ENCODE measurements at places on chromosomes 13 and 19.

GRCh38 chr13:31951215-31951678 lies 80.3 kb upstream of the FRY start:
- DNase-seq: peak; percentile 82

DNA sequence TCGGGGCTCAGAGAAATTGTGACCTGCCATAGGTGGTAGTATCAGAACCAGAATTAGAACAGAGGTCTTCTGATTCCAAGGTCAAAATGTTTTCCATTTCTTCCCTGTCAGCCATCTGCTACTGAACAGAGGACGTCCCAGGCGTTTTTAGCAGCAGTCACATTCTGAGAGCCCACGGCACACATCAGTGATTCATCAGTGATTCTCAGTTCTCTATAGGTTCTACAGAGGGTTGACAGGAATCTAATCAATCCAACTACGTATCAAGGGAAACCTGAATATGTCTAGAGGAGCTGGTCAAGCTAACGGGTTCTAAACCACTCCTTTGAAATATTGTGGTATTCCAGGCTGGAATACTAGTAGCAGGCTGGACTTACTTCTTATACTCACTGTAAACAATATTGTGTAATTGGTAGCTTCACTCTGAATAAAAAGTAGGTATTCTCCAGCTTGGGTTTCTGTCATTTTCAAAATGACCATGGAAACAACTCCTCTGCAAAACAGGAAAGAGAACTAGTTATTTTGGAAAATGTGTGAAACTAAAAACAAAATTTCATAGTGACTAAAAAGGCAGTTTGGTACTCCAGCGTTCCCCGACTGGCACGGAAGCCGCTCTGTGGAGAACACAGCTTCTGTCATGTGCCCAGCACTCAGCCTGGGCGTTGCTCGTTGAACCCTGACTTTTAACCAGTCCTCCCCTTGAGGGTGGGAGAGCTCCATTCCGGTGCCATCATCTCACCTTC lies 43.2 kb downstream of the FLT3 start:
- no peak for DNase-seq

DNA sequence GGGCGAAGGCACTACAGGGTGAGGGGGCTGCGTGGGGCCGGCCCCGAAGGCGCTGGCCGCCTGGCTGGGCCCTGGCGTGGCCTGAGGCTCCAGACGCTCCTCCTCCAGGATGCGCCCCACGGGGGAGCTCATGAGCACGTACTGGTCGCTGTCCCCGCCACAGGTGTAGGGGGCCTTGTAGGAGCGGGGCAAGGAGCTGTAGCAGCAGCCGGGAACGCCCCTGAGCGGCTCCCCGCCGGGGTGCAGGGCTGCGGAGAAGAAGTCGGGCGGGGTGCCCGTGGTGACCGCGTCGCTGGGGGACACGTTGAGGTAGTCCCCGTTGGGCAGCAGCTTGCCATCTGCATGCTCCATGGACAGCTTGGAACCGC lies 3.0 kb downstream of the IRS2 start:
- DNase-seq: no peak

- no peak for DNase-seq
These were observed 42.3 kb downstream of the LYL1 start for GRCh38 chr19:13060233-13060963.

- DNase-seq: no peak
These were observed 3.2 kb upstream of the ZNF235 start for GRCh38 chr19:44308011-44308410.

DNA sequence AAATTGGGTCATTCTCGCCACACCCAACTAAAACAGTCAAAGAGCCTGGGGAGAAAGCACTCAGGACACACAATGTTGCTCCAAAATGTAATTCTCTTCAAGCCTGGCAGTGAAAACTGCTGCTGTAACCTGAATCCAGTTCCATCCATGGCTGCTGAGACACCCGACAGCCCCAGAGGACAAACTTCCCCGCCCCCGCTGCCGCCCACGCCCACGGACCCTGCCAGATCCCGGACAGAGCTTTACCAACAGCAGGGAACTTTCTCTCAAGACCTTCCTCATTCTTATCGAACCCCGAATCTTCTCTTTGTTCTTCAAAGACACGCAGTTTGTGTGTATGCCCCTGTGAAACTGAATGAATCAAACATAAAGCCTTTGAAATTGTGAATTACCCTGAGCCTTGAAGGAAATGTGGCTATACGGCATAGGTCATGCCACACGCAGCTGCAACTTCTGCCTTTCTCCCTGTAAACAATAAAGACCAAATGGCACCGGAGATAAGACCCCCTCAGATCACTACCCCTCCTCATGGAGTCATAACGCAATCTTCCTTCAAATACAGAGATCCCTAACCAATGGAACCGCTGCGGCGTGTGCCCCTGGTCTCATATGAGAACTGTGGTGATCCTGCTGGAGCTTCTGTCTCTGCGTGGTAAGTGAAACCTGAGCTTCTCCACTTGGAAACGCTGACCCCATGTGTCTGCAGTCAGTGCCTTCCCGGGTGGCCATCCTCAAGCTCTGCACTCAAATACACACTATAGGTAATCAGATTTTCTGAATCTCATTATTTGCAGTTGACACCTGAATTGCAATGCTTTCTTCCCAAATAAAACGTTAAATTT lies 4.8 kb upstream of the LAMP1 start:
- DNase-seq: peak; percentile 63

Measured in mesenchymal stem cell (in vitro differentiated cells and primary cell).